ENCODE measurements at places on chromosomes 12 and 14.

DNA sequence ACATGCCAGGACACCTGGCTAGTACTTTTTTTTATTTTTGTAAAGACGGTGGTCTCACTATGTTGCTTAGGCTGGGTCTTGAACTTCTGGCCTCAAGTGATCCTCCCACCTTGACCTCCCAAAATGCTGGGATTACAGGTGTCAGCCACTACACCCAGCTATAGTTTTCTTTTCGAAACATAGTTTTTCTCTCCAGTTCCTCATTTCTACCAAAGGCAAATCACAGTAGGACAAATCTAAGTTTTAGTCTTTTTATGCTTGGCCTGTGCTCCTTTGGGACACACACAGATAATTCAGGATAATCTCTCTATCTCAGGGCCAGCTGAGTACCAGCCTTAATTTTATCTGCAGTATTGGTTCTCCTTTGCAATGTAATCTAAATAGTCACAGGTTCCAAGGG, 100.7 kb downstream of the KCNMB4 start:
- no peak for DNase-seq

GRCh38 chr14:104573930-104574329, 5.6 kb upstream of the C14orf180 start:
- DNase-seq: no peak

GRCh38 chr14:22500954-22501726, 87.9 kb downstream of the DAD1 start:
- no peak for DNase-seq

GRCh38 chr14:105925615-105926372, 399.4 kb downstream of the TMEM121 start:
- DNase-seq: no peak

GRCh38 chr12:70784042-70784668, 136.4 kb downstream of the PTPRR start:
- no peak for DNase-seq

DNA sequence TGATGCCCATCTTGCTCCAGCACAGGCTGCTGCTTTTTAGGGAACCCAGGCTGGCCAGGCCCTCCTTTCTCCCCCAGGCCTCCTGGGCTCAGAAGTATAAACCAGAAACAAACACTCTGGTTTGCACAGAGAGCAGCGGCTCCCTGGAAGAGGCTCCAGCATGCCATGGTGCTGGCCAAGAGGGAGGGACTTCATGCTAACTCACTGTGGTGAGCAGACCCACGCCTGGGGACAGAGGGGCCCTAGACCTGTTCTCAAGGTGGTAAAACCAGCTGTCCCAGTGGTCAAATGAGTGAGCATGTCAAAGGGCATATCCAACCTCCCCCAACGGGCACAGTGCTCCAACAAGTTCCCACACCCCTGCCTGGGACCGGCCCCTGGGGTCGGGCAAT, 15.5 kb downstream of the BCL11B start:
- no peak for DNase-seq

Data from AG10803 (cell line).